ENCODE measurements at places on chromosomes 7 and 10.
A peak's percentile ranks its signal among the peaks of the same experiment; 100 is the strongest.

DNA sequence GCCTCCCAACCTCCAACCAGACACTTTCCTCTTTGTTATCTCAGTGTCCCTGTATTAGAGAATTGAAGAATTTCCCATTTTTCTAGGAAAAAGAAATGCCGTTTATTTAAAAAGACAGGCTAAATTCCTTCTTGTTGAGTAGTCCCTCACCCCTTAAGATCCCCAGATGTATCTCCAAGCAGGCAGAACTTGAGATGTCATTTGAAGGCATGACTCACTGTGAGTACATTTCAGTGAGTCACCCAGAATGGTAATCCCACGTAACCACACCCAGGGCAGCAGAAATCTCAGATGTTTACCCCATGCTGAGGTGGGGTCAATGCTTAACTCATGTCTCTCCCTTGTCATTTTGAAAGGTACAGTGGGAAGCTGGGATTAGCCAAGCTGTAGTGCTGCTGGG lies 4.4 kb downstream of the ZNF655 start:
- DNase-seq, result no peak

DNA sequence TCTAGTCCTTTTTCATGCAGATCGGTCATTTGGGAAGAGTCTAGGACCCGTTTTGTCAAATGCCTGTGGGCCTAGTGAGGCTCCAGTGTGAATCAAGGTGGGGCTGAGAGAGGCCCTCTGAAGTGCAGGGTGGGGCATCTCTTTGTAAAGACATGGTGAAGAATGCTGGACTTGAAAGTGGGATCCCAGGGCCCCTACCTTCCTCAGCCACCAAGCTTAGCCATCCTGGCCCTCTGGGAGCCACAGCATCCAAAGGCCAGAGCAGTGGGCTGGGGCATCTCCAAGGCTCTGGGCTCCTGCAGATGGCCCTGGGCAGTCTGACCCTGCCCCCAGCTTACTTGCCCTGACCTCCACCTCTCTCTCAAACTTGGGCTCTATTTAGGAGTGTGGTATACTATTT lies 78.5 kb downstream of the ADCY1 start:
- DNase-seq, result no peak

GRCh38 chr7:136710751-136711150 lies 157.7 kb upstream of the CHRM2 start:
- DNase-seq, result no peak

DNA sequence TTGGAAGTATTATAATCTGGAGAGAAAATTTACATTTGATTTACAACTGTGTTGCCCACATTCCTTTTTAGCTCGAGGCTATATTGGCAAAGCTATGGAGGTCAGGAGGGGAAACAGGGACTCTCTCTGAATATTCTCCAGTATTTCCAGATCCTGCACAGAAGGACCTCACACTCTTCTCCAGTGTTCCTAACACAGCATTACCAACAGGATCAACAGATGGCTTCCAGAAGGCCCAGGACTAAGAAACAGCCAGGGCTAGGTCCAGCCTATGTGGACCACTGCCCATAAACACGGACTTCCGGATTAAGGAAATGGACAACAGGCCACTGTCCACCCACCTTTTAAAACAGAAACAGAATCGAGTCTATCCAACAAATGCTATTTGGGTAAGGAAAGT lies 65.3 kb downstream of the CHCHD3 start:
- DNase-seq, result no peak

DNA sequence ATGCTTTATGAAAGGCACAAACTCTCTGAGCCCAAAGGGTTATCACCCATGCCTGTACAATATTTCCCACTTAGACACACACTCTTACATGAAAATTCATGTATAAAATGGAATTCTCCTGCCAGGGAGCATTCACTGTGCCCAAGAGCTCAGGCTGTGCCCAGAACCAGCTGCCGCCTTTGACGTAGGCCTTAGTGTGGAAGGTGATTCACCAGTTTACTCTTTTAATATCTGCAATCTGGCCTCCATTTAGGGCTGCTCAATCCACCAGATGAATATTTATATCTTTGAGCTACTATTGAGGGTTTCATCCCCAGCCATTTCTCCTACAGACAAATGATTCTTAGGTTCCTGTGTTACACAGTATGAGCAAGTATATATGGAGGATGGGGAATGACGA lies 849.7 kb downstream of the CNTNAP2 start:
- no peak for DNase-seq

GRCh38 chr10:4370376-4370775 lies 455.6 kb upstream of the AKR1E2 start:
- DNase-seq, result no peak

GRCh38 chr7:94183289-94183749 lies 179.2 kb upstream of the BET1 start:
- no peak for DNase-seq

GRCh38 chr10:104036518-104037260 lies 49.0 kb downstream of the COL17A1 start:
- DNase-seq, result no peak

DNA sequence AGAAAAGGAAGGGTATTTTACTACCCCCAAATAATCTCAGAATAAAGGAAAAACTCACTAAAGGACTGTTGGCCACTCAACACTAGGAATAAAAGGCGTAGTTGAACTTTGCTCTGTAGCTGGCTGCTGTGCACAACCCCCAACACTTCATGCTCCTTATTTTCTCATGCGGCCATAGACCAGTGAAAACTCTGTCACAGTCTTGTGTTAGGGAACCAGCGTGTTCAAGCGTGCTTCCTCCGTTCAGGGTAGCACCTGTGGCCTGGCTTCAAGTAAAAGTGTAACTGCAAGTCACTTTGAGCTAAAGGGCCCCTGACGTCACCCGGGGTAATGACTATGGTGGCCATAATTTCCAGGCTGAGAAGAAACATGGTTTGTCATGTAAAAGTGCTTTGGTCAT lies 27.0 kb downstream of the BLNK start:
- DNase-seq, result no peak

DNA sequence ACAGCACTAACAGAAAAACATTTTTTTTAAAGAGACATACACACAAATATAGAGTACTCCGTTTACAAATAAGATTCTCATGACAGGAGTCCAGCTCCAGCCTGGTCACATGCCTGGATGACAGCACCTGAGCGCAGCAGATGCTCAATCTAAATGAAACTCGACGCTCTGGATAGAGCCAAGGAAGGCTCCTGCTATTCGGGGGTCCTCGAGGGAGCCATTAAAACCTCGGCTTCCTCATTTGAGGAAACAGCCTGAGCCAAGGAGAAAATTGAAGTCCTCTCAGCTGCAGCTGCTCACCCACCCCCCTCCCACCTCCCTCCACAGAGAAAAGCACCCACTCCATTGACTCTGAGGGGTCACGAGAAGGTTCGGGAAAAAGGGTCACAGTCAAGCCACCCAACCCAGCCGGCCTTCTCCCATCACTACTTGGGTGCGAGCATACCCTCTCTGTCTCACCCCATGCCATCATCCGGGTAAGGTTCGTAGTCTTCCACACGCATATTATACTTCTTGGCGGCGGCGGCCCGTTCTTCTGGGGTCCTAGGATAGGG lies 673 bp downstream of the NDUFB8 start:
- DNase-seq, result no peak

GRCh38 chr7:141079219-141079618 lies 5.4 kb downstream of the TMEM178B start:
- DNase-seq, result no peak

DNA sequence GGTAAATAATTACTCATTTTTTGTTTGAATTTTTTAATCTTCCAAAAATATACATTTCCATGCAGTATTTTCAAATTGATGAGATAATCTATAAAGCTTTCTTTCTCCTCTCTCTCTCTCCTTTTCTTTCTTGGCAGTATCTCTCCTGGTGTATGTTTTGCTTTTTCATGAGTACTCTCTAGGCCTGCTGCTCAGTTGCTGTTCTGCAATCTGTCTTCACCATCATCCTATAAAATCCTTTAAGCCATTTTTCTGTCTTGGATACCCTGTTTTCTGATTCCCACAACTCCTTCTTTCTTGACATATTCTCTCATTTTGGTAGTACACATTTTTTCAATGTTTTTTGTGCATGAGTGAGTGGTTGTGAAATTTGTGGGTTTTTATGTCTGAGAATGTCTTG lies 1558.1 kb upstream of the LRRTM3 start:
- no peak for DNase-seq

- no peak for DNase-seq
These were observed 3.0 kb upstream of the FGF8 start for GRCh38 chr10:101778781-101779543.

GRCh38 chr7:99730238-99730810 lies 4.7 kb downstream of the CYP3A7 start:
- DNase-seq, result no peak

DNA sequence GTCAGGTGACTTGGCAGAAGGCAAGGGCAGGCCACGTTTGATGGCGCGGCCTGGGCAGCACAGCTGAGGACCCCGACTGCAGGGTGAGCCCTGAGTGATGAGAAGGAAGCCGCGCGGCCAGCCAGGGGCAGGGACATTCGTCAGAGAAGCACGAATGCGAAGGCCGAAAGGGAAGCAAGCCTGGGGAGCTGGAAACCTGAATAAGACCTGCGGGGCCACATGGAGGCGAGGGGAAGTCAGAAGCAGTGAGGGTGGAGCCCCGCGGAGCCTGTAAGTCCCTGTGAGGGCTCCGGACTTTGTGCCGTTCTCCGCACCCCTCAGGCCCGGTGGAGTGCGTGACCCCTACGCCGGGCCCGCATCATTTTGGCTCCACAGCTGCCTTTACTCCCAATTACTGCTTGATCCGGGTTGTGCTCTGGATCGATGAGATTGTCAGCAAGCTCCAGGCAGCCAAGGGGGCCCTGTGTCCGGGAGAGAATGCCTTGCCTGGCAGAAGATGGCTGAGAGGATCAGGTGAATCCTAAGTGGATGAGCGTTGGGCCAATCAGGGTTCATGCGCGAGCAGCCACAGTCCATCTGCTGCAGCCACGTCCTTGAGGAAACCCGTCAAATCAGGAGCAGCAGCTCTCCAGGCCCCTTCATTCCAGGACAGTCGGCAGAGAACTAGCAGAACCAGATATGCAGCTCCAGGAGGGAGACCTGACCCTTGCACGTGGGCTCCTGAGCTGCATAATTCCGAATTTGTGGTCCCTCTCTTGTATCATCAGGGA lies 293.3 kb upstream of the SHH start:
- no peak for DNase-seq

DNA sequence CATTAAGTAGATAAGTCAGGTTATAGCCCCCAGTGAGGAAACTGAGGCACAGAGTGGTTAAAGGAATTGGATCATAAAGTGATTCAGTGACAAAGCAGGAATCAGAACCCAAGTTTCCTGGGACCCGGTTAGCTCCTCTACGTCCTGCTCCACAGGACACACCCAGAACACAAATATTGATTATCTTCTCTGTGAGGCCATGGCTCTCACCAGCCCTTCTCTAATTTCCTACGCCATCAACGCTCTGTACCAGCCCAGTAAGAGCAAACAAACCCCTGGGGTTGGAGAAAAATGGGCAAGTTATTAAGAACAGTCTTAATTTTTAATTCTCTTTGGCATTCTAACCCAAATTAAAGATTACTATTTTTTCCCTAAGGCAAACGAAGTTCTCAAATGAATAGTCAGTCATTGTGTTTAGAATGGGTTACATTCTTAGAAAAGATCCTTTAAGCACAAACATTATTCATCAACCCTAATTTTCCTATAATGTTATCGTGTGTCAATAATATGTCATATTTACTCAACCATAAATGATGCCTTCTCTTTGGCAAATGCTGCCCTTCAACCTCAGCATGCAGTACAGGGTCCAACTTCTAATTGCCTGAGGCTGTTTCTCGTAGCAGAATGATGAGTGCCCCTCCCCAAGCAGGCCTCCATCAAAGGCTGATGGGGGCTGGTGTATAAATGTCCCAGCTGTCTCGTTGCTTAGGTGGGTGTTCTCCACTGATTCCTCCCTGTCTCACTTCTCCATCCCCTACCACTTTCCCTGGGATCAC lies 25.4 kb upstream of the TM9SF3 start:
- no peak for DNase-seq

DNA sequence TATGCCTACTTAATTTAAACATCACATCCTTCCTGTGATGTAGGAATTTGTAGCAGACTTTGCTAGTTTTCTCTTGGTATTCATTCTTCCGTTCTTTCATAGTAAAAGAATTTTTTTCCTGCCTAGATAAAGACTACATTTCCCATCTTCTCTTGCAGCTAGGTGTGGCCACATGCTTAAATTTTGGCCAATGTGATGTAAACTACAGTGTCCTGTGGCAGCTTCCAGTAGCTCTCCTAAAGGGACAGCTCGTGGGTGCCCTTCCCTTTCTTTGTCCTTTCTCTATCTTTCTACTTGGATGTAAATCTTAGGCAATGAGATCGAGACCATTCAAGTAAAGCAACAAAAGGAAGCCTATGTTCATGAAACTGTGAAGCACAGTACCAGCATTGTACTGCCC lies 58.6 kb downstream of the ASAH2B start:
- DNase-seq, result no peak

DNA sequence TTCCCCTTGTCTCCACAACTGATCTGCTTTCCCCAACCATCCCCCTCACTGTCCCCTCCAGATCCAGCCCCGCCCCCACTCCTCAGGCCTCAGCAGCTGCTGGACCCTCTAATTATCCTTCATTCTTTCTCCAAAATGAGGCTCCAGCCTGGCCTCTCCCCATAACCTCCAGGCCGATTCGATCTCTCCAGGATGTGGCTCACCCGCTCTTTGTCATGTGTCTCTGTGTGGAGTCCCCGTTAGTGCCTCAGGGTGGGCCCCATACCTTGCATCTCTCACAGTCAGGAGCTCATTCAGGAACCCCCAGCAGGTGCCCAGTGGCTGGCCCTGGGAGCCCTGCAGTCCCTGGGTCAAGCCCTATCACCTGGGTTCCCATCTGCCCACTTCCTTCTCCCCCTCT lies 1.3 kb downstream of the PILRA start:
- no peak for DNase-seq

- DNase-seq, result no peak
These were observed 48.1 kb downstream of the PARD3 start for GRCh38 chr10:34766811-34767494.

- DNase-seq, result no peak
These were observed 649.2 kb downstream of the SORCS1 start for GRCh38 chr10:106515206-106515790.

GRCh38 chr7:144459635-144460034 lies 56.1 kb upstream of the NOBOX start:
- DNase-seq, result peak; percentile 40

GRCh38 chr7:41206267-41206666 lies 496.6 kb downstream of the INHBA start:
- no peak for DNase-seq

Measured in NCI-H1105 (cell line).